Calu3 (cell line): ENCODE measurements at places on chromosomes 7 and 10. TPM values are rescaled to one million over a fixed set of nuclear protein-coding genes. Genes with fewer than 3 reads are reported as not detected.

DNA sequence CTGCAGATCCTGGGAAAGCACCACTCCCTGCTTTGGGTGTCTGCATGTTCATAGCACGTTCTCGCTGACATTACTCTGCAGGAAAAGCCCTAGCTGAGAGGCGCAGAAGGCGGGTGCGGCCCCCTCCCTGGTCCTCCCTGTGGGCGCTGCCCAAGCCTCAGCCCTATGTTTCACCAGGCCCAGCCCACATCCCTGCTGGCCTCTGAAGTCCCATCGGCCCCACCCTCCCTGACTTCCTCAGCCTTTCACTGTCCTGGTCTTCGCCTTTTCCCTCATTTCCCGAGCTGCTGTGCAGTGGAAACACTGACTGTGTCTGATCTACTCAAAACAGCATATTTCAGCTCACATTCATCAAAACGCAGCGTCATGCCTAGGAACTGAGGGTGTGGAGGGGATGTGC is 36.3 kb upstream of the DIP2C start:
- DNase-seq = no peak

The OR13A1 gene
- not detected in 2 replicates for total RNA-seq

The SPDYE9 gene
- not detected in 2 replicates for total RNA-seq

The MGMT gene
- total RNA-seq = 7.3 and 8.3 TPM in 2 replicates

The HYAL4 gene
- total RNA-seq = not detected in 2 replicates

The ZSCAN25 gene
- total RNA-seq = 12.9 and 13.5 TPM in 2 replicates

- DNase-seq = no peak
These were observed 90.9 kb downstream of the DLG5 start for GRCh38 chr10:77835669-77836086.

The ZNF316 gene
- total RNA-seq = 48.9 and 49.4 TPM in 2 replicates

The PVRIG gene
- not detected in 2 replicates for total RNA-seq

The DLG5 gene
- total RNA-seq = 46.0 and 51.0 TPM in 2 replicates

- DNase-seq = no peak
These were observed 2.0 kb downstream of the PLCE1 start for GRCh38 chr10:93995598-93996271.

The CUZD1 gene
- total RNA-seq = 0.93 and 1.5 TPM in 2 replicates

- DNase-seq = no peak
These were observed 5.5 kb downstream of the CHUK start for GRCh38 chr10:100223879-100224278.

The SPDYE11 gene
- not detected in 2 replicates for total RNA-seq

DNA sequence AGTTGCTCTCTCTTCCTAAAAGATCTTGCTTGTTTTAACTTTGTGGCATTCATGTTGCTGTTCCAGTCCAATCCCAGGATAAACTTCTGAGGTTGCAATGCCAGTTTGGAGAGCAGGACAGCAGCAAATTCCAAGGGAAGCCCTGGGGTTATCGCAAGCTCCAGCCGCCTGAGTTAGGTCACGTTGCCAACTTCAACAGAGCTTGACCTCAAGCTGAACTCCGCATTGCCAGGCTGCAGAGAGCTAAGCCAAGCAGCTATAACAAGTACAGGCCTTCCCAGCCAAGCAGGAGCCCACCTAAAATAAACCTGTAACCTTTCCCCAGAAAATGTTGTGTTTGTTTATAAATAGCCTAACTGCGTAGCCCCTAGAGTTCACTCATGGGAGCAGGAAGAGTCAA is 138.9 kb upstream of the LYZL1 start:
- peak; percentile 14 for DNase-seq

DNA sequence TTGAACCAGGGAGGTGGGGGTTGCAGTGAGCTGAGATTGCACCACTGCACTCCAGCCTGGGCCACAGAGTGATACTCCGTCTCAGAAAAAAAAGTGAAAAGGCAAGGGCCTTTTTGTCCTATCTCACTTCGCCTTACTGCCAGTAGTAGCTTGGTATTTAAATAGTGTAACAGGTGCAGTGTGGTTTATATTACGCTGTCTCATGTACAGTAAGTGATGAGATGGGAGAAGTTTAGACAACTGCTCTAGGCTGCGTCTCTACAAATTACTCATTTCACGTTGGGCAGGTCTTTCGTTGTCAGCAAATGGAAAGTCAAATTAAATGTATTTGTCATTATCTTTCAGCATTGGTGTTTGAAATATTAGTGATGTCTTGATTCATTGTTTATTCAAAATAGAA is 15.5 kb upstream of the PFKFB3 start:
- no peak for DNase-seq

GRCh38 chr7:22386865-22387264 is 29.9 kb upstream of the RAPGEF5 start:
- no peak for DNase-seq

DNA sequence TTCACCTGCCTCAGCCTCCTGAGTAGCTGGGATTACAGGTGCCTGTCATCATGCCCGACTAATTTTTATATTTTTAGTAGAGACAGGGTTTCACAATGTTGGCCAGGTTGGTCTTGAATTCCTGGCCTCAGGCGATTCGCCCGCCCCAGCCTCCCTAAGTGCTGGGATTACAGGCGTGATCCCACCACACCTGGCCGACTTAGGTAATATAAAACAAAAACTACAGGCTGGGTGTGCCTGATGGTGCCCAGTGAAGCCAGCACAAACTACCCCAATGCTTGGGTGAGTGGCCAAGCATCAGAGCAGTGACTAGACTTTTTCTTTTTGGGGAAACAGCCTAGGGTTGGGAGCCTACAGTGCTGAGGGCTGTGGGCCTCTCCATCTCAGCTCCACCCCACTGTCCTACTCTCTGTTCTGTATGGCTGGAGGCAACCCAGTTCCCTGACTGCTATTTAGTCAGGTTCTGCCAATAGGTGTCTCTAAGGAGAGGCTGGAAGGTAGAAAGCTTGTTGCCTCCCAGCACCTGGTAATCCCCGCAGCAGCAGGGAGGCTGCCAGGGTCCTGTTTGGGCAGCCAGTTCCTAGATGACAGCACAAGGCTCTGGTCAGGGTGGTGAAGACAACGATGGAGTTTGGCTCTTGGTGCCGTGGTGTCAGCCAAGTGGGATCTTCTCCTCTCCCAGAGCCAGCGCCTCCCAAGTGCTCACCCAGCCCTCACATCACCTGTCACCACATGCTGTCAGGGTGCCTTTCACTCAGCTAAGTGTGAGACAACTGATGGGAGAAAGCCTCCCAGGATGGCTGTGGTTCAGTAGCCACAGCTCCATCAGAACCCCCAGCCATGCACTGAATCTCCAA is 10.4 kb upstream of the NACAD start:
- DNase-seq = no peak

DNA sequence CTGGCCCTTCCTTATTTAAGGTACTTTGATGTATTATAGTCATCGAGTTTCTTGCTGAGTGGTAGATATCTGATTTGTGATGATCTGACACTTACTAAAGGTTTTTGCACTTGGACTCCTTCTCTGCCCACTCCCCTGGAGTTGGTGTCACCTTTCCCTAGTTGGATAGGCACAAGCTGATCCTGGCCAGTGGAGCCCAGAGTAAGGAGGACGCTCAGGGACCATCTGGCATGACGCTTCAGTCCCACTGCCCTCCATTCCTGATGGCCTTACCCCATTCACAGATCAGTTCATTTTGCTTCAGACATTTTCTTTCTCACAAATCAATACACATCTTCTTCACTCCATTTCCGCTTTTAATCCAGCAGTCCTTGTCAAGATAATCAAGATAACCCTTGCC is 20.1 kb downstream of the ASB15 start:
- DNase-seq = no peak

GRCh38 chr7:48959676-48960075 is 35.3 kb downstream of the CDC14C start:
- no peak for DNase-seq

The CALN1 gene
- total RNA-seq = not detected in 2 replicates

GRCh38 chr10:98080494-98080893 is 50.1 kb upstream of the CRTAC1 start:
- DNase-seq = no peak

The CUBN gene
- total RNA-seq = 0.27 and 0.92 TPM in 2 replicates

DNA sequence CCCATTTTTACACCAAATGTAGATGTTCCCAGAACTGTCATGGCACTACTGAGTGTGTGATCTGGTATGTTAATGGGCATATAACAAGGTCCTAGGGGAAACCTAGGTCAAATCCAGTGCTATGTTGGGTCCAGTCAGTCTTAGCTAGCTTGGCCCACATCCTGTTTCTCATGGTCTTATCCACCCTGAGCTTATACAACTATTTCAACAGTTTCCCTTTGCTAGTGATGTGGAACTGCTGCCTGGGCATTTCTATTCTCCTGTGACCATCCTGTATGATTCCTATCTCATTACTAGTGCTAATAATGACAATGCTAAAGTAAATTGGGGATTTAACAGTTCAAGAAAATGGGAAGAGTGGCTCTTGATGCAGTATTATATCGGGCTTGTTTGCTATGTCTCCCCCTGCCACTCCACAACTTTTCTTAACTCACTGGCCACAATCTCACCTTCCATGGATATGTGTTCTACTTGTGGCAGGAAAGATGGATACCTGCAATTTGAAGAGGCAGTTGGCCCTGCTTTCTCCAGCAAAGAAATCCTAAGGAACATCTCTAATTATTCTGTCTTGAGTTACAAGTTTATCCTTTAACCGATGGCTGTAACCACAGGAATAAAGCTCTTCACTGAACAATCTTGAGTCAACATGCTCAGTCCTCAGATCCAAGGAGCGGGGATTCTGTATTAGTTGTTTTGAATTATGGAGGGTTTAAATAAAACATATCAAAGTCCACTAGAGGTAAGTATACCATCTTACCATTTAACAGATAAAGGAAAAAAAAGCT is 707.8 kb downstream of the XPNPEP1 start:
- DNase-seq = no peak

- no peak for DNase-seq
These were observed 13.6 kb downstream of the FOXP2 start for GRCh38 chr7:114428211-114428610.

The C7orf33 gene
- total RNA-seq = not detected in 2 replicates

DNA sequence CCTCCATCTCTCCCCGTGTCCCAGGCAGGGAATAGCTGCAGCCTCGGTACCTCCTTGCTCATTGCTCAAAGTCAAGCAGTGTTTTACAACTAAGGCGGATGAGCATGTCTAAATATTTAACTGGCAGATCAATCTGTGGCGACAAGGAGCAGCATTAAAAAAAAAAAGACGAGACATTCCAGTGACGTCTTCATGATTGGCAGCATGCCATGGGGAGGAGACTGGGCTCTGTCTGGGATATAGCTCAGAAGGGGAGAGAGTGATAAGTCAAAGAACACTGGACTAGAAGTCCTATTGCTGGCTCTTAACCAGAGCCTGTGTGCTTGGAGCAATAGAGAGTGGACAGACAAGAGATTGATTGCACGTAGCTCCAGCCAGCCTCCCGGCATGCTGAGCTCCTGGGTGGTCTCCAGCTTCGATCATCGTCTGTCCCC is 287.5 kb upstream of the PODXL start:
- DNase-seq = peak; percentile 4

GRCh38 chr10:52313933-52314821 is at the start of gene DKK1:
TSS of gene DKK1 (plus strand) at chr10:52314281. CDS start at chr10:52314435, 154 bp downstream.
- DNase-seq = peak; percentile 95

DNA sequence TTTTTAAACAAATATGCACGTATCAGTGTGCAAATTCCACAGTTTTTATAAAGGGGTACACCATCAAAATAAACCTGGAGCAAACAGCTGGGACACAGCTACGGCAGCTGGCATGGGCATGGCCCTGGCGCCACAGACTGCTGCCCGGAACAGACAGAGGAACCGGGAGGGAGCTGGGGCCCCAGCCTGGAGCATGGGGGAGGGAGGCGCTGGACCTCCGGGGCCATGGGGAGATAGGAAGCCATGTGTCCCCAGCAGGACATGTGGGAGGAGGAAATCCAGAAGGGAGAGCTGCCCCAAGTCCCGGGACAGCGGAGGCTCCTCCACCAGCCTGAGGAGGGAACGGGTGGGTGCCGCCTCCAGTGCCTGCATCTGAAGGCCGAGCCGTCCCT is 180.1 kb downstream of the MAD1L1 start:
- DNase-seq = no peak

- DNase-seq = peak; percentile 46
These were observed 96.2 kb downstream of the C10orf105 start for GRCh38 chr10:71623098-71623985.
